ENCODE measurements at places on chromosomes 5 and 9. TPM values are rescaled to one million over a fixed set of nuclear protein-coding genes. Genes with fewer than 3 reads are reported as not detected.

OTULINL gene
- 1.2 TPM for total RNA-seq

RNF183 gene
- not detected for total RNA-seq

- DNase-seq = no peak
Observed at GRCh38 chr5:124253203-124253810, 493.1 kb downstream of the ZNF608 start.

GRCh38 chr5:168012006-168012405 lies 279.4 kb upstream of the WWC1 start:
- no peak for DNase-seq

GRCh38 chr5:53922508-53923498 lies 362.4 kb downstream of the NDUFS4 start:
- DNase-seq = no peak

FAM120A gene
- 39.5 TPM for total RNA-seq

DNA sequence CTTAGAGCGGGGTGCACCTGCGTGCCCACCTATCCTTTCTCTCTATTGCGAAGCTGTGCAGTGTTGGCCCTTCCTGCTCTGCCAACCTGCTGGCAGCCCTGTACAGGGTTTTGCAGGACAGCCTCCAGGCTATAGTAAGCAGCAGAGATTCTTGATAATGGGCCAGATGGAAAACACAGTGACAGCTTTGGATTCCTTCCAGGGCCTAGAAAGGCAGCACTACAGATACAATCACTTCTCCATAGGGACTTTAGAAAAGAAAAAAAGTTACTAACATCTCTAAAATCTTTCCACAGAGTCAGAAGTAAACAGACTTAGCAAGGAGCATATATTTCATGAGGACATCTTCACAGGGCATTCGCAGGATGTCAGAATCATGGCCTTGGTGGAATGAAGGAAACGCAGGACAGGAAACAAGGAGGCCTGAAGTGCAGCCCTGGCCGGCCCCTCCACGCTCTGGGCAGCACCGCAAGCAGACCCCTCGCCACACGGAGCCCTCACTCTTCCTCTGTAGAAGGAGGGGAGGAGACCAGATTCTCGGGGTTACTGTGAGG lies 172.1 kb upstream of the GAS1 start:
- peak; percentile 54 for DNase-seq

GRCh38 chr5:132867046-132867451 lies 607 bp downstream of the UQCRQ start:
- DNase-seq = no peak

- no peak for DNase-seq
Observed at GRCh38 chr9:35577486-35577885, 27.6 kb upstream of the TESK1 start.

WNK2 gene
- 0.02 TPM for total RNA-seq

DNA sequence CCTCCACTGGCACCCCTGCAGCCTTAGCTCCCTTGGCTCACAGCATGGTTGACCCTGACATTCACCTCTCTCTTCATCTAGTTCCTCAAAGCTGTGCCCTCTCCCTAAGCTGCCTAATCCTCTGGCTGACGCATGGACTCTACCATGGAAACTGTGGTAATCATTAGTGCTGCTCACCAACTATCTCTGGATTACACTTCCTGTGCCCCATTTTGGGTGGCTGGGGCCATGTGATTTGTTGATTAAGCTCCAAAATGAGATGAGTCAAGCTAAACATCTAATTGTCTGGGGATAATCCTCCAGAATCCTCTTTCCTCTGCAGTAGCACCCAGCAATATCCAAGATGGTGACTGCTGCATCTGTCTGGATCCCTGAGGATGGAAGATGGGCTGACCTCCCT lies 264.4 kb downstream of the SH3GL2 start:
- DNase-seq = no peak

- DNase-seq = no peak
Observed at GRCh38 chr9:127121628-127122175, 733 bp downstream of the ANGPTL2 start.

DNA sequence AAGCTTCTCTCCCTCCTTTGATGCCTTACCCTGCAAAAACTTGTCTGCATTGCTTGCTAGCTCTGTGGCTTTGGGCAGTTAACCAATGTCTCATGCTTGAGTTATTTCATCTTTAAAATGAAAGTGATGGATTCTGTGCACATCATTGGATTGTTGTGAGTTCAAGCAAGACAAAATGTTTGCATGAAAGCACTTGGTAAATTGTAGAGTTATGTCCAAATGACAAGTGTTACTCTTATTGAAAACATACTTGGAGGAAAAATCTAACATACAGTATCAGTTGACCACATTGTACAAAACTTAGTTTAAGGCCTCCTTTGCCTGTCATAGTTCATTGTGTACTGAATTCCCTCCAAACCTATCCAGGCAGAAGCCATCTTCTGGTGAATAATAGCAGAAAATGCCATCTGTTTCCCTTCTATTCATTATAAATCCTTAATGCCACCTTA lies 30.0 kb downstream of the TGFBR1 start:
- DNase-seq = no peak

GRCh38 chr5:108113950-108114349 lies 267.9 kb downstream of the FBXL17 start:
- no peak for DNase-seq

DNA sequence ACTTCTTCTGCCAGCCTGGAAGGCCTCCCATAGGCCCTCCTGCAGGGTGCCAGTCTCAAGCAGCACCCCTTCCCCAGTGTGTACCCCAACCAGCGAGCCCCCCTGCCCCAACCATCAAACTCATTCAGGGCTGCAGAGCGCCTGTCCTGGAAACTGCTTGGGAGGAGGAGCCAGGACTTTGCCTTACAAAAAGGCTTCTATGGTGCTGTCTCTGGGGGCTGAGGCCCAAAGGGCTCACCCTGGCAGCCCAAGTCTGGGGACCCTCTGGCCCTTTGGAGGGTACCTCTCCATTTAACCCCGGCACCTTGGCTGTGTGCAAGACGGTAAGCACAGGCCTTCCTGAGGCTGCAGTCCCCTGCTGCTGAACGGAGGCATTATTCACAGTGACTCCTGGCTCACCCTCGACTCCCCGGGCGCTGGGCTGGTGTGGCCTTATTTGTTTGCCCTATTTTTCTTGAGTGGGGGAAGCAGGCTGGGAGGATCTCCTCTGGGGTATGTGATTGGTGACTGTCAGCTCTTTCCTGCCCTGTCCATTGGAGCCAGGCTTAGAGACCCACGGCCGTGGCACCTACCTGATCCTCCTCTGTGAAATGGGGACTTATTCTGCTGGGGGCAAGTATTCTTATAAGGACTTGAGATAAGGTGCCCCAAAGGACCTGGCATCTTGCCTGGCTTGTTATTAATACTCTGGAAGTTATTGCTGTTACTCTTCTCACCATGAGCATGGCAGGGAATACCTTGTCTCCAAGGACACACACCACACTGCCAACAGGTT lies 5.8 kb downstream of the LMX1B start:
- DNase-seq = no peak

GRCh38 chr9:112332977-112333638 lies at the start of gene PTBP3:
Gene PTBP3, minus strand, starts transcription at chr9:112333619. Its CDS starts 35,754 bp downstream, at chr9:112297865.
- DNase-seq = peak; percentile 72

DNA sequence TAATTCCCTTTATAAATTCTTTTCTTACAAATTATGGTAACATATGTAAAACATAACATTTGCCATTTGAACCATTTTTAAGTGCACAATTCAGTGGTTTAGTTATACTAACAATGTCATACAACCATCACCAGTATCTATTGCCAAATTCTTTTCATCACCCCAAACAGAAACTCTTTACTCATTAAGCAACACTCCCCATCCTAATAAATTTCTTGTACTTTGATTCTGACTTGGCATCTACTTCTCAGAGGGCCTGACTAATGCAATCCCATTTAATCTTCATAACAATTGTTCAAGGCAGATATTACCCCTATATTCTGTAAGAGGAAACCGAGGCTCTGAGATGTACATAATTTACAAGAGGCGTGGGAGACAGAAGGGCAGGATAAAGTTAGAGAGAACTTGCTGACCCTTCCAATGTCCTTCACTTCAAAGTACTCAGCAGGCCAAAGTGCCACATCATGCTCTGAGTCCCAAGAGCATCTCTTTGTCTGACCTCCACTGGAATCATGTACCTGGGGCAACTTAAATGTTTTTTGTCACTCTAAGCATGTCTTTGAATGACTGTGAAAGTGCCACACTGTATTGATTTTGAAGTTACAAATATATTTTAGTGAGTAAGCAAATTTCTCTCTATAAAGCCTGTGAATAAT lies 255.3 kb downstream of the KIF4B start:
- DNase-seq = no peak

GRCh38 chr9:101536938-101537337 lies 3.3 kb downstream of the RNF20 start:
- no peak for DNase-seq

GRXCR2 gene
- not detected for total RNA-seq

DNAH5 gene
- total RNA-seq = 1.5 TPM

GRCh38 chr9:87718231-87718630 lies 7.7 kb upstream of the CTSL start:
- DNase-seq = no peak

DNA sequence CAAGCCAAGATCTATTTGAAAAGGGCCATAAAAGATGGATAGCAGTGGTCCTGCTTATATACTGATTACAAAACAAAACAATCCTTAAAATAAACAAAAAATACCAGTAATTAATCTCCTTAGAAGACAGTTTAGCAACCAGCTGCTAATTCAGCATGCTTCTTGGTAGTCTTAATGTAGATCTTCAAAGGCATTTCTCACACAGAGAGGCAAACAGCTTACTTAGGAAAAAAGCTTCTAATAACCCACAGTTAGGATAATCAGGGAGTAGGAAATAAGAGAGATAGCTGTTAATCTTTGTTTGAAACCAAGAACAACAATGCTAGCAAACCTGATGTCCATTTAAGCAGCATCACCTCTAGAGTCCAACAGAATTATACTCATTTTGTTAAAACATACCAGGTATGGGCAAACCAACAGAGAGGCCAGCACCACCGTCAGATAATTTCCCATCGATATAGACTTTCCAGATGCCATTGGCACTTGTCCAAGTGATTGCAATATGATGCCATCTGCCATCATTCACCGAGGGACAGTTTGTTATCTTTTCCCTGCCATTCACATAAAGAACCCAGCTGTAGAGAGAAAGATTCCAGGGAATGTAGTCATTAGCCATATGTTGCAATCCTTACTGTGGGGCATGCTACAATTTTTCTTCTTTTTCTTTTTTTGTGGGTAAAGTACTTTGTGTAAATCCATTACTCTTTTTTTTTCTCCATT lies 105.6 kb upstream of the TXNDC8 start:
- peak; percentile 21 for DNase-seq

DNA sequence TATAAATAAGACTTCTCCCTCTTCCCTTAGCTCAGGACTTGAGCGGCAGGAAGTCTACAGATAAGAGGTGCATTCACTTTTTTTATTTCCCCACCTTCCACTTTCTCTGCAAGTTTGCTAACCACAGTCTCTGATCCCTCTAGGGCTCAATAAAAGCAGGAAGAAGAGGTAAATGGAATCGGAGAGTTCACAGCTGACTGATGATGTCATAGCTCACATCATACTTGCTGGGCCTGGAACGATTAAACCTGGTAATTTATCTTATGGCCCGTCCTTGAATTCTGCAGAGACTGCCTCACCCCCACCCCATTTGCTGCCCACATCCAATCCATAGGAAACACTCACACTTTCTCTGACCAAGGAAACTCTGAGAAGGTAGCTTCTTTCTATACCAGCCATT lies 62.9 kb downstream of the DRD1 start:
- DNase-seq = peak; percentile 72

MAPK9 gene
- 30.2 TPM for total RNA-seq

PAEP gene
- total RNA-seq = not detected

GRCh38 chr5:86199287-86199686 lies 418.5 kb upstream of the COX7C start:
- DNase-seq = no peak

CDH10 gene
- total RNA-seq = 2.5 TPM

DNA sequence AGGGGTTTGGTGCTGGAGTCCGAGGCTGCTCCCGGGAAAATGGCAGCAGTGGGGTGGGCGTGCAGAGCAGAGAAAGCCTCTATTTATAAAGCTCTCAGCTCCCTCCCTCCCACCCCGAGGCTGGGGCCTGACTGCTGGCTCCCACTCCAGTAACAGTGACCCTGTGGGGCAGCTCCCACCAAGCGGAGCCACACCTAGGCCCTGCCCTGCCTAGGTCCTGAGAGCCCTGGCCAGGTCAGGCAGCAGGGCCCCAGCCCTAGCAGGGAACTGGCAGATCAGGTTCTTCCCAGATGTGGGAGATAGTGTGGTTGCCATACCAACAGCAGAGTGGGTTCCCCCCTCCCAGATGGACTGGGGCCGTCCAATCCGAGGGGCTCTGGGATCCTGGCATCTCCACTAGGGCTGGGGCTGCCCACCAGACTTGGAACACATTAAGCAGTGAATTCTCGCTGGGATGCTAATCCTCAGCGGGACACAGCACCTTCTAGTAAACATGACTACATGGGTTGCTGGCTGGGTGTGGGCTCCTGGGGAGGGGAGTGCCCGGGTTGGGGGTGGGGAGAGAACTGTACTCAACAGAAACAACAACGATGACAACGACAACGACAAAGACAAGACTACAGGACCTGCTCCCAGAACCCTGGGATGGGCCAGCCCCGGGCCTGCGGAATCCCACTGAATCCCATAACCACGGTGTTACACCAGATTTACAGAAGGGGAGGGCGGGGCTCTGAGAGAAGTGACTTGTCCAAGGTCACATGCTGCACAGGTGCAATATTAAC lies 1.5 kb downstream of the SH3GLB2 start:
- no peak for DNase-seq

BHMT gene
- total RNA-seq = not detected

RGS7BP gene
- total RNA-seq = not detected

DNA sequence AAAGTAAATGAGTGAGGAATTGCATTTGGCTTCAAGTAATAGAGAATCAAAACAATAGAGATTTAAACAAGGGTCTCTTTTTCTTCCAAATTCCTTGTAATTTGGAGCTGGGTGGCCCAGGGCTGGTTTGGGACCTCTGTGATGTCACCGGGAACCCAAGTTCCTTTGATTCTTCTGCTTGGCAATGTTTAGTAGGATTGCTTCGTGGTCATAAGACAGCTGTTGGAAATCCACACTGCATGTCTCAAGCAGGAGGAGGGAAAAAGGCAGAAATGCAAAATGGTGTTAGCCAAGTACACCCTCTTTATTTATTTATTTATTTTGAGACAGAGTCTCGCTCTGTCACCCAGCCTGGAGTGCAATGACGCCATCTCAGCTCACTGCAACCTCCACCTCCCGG lies 72.6 kb upstream of the IL12B start:
- DNase-seq = no peak

GRCh38 chr9:134633362-134634142 lies 8.1 kb upstream of the COL5A1 start:
- DNase-seq = no peak

SLC34A3 gene
- total RNA-seq = not detected

DNA sequence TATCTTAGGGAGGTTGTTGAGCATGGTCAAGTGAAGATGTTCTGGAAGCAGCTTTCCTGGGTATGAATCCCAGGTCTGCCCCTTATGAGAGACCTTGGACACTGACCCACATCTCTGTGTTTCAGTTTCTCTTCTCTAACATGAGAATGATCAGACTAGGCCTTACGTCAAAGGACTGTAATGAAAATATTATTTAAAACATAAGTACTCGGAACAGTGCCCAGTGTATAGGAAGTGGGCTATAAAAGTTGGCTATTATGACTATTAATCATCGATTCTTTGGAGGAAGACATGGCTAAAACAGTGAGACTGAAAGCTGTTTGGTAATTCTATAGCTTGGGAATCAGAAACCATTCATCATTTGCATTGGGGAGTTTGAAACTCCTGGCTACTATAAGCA lies 65.3 kb upstream of the MYO10 start:
- DNase-seq = no peak

All from H4 (cell line).